GM13976 (cell line): ENCODE measurements at places on chromosomes 6 and 20.
A peak's percentile ranks its signal among the peaks of the same experiment; 100 is the strongest.

- no peak for DNase-seq
Observed at GRCh38 chr6:2820415-2820814, 21.2 kb downstream of the SERPINB1 start.

GRCh38 chr6:157229713-157230112 is 93.6 kb downstream of the TMEM242 start:
- DNase-seq = no peak

- DNase-seq = no peak
Observed at GRCh38 chr20:34621036-34621343, 55.9 kb downstream of the PIGU start.

DNA sequence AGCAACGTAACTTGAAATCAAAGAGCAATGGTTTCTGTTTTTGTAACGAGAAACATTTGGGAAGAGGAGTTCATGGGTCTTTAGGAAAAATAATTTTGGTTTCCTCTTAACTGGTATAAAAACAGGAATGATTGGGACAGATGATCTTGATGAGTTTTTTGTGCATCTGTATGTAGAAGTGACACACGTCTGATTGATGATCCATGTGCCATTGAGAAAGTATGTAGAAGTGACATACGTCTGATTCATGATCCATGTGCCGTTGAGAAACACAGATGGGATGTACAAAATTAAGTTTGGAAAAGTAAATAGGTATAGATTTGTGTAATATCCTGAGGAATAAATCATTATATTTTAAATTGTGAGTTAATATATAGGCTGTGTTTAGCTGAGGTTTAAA is 2.1 kb downstream of the KIAA1586 start:
- no peak for DNase-seq

DNA sequence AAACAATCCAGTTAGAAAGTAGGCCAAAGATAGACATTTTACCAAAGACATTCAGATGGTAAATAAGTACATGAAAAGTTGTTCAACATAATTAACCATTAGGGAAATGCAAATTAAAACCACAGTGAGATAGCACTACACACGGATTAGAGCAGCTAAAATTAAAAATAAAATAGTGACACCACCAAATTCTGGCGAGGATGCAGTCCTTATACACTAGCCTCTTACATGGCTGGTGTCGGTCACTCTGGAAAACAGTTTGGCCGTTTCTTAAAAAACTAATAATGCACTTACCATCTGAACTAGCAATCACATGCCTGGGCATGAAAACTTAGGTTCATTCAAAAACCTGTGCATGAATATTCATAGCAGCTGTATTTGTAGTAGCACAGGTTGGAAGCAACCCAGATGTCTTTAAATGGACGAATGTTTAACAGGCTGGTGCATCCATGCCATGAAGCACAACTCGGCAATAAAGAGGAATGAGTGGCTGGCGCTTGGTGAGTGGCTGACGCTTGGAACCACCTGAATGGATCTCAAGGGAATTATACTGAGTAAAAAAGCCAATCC is 77.0 kb downstream of the FAM120B start:
- no peak for DNase-seq

DNA sequence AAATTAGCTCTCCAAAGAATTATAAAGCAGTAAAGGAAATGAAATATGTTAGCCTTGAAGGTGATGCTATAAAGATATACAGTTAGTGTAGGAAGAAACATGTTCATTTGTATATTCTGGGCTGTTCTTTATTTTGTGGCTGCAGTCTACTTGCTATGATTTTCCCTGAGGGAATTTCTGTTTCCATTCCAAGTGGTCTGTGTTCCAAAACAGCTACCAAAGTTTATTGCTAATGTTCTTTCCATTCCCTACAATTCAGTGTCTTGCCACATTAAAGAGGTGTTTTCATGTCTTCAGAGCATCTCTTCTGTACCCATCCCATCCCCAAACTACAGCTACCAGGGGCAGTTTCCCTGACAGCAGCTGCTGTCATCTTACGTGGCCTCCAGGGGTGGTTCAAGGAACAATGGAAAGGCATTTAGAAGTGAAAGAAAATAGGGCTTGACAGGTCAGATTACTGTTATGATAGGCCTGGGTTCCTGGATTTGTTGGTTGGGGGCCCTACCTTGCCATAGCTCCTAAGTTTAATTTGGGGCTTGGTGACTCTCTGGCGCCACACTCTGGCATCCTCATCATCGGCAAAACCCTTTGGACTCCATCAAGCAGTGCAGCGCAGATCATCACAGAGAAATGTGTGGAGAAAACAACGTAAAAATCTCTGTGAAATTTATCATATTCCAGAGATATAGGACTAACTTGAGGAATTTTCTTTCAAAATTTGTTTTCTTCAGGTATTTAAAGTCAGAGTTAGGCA is 33.8 kb upstream of the AIG1 start:
- no peak for DNase-seq

DNA sequence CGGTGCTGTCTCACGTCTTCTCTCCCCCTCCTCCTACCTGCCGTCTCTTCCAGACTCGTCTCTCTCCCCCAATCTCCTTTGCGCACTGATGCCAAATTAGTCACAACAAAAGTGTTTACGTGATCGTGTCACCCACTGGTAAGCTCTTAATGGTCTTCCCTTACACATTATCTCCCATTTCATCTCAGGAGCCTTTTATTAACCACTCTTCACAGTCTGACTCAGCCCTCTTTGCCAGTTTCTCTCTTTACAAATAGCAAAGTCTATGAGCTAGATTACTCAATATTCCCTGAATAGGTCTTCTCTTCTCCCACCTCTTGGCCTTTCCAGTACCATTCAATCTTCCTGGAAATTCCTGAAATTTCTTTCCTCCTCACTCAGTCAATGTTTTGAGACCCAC is 247.0 kb downstream of the ESR1 start:
- DNase-seq = no peak

- no peak for DNase-seq
Observed at GRCh38 chr6:137926207-137926731, 59.2 kb downstream of the TNFAIP3 start.

GRCh38 chr20:19473922-19474286 is 261.5 kb downstream of the SLC24A3 start:
- DNase-seq = no peak

DNA sequence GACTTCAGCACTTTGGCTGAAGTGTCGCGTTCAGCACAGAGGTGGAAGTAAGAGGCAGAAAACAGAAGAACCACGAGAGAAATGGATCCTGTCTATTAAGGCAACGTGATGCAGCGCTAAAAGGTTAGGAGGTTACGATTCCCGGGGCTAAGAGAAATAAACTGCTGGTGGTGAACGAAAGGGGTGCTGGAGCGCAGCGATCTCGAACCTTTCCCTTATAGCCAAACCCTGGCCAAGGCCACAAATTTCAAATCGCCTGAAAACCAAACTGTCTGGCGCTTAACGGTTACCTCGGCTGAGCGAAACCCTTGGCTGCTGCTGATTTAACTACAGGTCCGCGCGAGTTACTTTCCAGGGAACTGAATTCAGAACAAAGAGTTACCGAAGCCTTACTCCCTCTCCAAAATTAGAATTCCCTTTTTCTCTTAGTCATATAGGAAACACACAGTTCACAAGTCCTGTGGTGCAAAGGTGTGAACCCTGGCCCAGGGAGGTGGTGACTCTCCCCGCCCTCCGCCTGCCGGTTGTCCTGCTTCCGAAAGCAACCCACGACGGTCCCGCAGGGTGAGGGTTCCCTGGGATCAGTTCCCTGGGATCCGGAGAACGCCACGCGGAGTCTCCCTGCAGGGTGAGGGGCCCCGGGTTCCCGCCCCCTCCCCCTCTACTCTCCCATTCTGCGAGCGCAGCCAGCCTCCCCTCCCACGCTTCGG is 1.3 kb upstream of the SLC35D3 start:
- peak; percentile 44 for DNase-seq

DNA sequence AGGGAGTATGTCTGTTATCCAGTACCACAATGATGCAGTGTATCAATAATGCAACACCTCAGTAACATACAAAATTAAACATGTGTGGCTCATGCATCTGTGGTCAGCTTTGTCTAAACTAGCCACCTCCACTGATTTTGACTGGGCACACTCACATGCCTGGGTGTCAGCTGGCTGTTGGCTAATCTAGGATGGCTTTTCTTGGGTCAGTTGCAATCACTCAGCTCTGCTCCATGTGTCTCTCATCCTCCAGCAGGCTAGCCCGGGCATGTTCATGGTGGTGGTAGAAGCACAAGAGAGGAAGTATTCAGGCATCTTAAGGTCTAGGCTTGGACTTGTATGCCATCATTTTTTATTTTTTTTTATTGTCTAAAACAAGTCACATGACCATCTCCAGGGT is 59.3 kb upstream of the JAG1 start:
- no peak for DNase-seq

GRCh38 chr6:10567256-10568026 is 46.3 kb downstream of the GCNT2 start:
- no peak for DNase-seq

DNA sequence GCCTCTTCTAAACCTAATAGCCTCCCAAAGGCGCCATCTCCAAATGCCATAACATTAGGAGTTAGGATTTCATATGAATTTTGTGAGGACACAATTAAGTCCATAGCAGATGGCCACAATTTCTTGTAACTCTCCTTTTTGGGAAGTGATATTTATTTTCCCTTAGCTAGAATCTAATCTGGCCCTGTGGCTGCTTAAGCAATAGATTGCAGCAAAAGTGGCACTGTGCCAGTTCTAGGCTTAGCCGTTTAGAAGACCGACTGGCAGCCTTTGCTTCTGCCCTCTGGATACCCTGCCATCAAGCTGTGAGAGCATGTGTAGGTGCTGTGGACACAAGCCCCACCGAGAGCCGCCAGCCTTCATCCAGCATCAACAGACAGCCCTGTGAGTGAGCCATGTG is 15.9 kb upstream of the ADGB start:
- DNase-seq = no peak

DNA sequence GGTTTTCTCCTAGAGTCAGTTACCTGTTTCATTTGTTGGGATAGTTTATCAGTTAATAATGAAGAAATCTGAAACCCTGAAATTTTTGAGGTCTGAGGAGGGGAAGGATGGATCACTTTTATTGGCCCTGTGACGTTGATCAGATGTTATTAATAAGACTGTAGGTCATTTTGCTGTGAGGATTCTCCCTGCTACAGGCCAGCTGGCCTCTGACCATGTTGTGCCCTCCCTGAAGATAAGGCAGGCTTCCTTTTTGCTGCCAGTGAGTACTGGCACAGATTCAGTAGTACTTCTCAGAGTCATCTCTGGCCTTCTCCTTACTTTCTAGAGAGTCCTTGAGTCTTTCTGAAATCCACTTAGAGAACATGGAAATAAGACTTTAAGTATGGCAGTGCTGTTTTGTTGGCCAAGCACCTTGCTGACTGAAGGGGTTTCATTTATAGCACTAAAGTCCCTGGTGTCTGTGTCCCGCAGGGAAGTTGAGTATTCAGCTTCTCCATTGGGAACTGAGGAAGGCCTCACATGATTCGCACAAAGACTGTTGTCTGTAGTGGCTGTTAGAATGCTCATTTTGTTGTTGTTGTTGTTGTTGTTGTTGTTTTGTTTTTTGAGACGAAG is 202.6 kb downstream of the DTNBP1 start:
- DNase-seq = no peak

- no peak for DNase-seq
Observed at GRCh38 chr6:87070741-87071140, 24.2 kb downstream of the CGA start.

- DNase-seq = no peak
Observed at GRCh38 chr6:167736486-167737204, 90.1 kb upstream of the AFDN start.
